AG04449 (cell line): ENCODE measurements at places on chromosomes 4 and X.

DNA sequence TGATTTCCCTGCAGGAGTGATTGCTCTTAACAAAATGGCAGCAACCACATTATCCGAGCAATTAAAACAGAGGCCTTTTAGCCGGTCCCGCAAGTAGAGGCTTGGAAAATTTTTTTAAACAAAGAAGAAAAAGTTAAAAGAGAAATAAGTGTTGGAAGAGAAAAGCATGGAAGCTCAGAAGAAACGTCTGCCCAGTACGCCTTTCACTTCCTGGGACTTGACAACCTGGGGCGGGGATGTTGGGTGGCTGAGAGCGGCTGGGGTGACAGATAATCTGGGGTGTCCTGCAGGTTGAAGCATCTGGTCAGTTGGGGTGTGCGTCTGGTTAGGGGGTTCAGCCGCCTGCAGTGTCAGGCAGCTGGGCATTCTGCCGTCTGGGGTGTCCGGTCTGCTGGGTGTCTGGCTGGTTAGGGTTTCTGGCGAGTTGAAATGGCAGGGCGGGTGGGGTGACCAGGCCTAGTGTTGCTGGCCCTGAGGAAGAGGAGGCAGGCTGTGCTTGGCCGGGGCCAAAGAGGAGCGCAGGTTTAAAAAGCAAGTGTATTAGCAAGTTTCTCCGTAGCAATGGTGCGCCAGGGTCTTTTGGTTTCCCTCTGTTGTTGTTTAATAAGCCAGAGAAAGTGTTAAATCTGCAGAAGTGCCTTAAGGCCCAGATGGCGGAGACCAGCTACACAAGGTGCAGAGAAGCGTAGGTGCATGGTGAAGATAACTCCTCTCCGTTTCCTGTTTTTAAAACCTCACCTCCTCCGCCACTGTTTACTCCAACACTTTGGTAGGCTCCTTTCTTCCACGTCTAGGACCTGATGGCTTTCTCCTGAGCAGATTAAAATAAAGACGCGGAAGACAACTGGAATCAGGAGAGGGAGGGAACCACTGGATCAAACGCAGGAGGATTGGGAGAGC lies 5.6 kb downstream of the HAND2 start:
- DNase-seq, result no peak

GRCh38 chr4:25535701-25536473 lies 119.8 kb upstream of the SLC34A2 start:
- no peak for DNase-seq

GRCh38 chr4:31088600-31089230 lies 368.5 kb downstream of the PCDH7 start:
- DNase-seq, result no peak

DNA sequence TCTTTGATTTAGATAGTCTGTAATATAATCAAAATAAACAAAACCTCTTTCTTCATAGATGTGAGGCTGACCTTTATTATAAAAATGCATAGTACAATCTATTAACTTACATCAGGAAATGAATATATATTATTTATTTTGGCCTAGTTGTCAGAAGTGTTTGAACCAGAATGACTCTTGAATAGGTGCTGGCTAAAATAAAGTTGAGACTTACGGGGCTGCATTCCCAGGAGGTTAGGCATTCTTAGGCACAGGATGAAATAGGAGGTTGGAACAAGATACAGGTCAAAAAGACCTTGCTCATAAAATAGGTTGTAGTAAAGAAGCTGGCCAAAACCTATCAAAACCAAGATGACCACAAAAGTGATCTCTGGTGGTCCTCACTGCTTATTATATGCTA lies 1193.3 kb upstream of the IGFBP7 start:
- DNase-seq, result no peak

DNA sequence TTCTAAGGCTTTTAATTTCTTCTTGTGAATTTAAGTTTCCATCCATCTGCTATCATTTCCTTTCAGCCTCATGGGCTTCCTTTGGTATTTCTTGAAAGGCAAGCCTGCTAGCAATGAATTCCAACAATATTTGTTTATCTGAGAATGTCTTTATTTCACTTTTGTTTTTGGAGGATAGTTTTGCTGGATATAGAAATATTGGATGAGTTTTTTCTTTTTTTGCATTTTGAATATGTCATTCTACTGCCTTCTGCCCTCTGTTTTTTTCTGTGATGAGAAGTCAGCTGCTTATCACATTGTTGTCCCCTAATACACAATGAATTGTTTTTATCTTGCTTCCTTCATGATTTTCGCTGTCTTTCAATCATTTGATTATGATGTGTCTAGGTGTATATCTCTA lies 13.2 kb upstream of the SORCS2 start:
- DNase-seq, result no peak

DNA sequence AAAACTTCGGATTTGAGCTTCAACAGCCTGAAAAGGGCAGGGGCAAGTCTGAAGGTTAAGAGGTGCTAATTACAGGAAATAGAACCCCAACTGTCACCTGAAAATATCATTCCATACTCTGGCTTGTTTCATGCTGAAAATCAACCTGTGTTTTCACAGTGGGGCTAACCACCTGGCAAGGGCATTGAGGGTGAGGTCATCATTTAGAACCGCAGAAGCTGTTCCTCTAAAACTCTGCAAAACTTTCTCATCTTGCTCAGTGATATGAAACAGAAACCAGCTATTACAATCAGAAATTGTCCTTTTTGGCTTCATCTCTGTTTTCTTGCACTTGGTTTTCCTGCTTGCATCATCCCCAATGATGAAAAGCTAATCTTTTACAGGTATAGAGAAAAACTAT lies 247.6 kb downstream of the DCLK2 start:
- DNase-seq, result no peak

DNA sequence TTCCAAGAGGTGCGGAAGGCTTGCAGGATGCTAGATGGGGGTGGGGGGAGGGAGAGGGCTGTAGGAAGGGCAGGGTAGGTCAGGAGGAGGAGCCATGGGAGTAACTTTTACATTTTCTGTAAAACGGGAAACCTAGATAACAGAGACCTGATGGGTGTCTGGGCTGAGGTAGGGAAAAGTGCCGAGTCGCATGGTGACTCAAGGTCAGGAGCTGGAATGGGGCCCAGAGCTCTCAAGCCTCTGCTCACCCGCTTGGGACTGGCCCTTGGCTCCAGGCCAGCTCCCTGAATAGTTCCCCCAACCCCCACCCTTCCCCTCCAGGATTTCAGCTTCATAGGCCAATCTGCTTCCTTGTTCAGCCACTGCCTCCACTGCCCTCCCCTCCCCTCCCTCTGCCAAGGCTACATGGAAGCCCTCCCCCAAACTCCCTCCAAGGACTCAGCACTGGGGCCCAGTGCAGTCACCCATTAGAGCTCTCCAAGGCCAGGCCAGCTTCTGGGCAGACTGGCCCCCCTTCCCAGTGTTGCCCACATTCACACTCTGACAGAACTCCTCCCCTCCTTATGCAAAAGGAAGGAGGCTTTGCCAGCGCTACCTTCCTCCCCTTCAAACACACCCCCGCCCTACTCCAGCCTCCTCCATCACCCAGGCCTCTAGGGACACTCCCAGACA lies 43.6 kb downstream of the TSC22D3 start:
- no peak for DNase-seq

DNA sequence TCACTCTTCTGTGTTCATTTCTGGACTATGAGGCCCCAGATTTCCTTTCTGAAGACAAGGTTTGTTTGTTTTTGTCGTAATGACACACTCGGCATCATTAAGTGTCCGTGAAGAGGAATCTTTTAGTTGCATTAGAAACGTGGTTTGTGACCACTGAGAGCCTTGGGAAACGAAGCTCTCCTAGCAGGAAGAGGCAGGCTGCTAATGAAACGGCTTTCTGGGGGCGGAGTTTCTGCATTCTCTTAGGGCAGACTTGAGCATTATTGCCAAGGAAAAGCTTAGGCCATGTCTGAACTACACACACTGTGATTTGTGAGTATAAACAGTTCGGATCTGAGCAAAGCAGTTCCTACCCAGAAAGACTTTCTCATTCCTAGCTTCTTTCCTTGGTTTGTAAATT lies 64.0 kb downstream of the SOX3 start:
- no peak for DNase-seq

DNA sequence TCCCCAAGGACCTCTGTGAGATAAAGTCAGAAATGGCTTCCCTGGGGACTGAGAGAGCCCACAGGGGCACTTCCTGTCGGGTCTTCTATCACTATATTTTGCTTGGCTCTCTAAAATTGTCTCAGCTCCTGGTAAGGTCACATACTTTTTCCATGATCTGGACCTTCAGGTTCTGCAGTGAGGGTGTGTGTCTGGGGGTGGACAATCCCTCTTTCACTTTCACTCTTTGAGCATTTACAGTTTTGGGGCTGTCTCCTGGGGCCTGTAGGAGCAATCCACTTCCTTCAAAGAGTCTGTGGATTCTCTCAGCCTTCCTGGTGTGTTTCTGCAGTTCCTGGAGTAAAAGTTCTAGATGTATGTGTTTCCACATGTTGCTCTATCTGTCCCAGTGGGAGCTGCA lies 335.7 kb downstream of the FSTL5 start:
- no peak for DNase-seq

DNA sequence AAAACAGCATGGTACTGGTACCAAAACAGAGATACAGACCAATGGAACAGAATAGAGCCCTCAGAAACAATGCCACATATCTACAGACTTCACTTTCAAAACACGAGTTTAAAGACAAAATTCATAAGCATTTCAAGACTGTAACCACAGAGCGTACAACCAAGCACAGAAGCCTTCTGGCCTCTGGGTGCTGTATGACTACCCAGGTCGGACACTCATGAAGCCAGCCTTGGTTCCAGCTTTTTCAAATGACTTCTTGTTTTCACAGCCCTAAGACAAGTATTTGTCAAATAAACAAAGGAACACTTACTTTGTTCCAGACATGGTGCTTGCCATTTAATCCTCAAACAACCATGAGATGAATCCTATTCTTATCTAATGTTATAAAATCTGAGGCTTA lies 536.1 kb upstream of the NR3C2 start:
- no peak for DNase-seq

DNA sequence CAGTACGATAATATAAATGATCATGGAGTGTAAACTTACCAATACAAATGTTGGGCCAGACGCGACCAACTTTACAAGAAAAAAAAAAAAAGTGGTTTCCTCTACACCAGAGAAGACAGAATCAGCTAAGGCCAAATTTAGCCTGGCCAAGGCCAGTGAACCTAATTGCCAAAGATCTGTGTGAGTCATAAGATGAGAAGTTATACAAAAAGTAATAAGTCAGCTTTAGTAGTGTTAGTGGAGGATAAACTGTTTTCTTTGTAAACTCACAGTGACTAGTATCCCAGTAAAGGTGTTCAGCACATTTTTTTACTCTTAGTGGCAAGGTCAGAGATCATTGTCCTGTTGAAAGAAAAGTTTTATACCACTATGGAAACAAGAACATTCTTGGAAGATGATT lies 531.4 kb upstream of the TECRL start:
- DNase-seq, result no peak
